ENCODE measurements at places on chromosomes 7 and 10.

DNA sequence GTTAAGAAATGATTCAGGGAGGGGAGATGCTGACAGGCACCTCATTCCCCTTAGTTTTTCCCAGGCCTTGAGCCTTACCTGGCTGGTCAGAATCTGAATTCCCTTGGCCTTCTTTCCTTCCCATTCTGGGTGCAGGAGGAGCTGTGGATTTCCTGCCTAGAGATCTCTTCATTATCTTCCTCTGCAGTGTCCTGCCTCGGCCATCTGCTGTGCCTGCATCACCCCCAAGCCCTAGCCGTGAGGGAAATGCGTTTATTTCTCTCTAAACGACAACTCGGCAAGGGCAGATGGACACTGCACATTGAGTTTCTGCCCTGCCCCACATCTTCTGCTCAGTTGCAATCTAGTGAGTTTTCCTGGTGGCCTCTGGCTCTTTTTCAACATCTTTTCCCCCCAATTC, 26.7 kb downstream of the ZCWPW1 start:
- DNase-seq, result no peak
- H3K36me3 ChIP-seq, result no peaks in the 10 kb centered on the region
- peaks cover 61% of the 10 kb centered on the region for H3K4me1 ChIP-seq
- peak overlapping the region; percentile 49 for H3K27ac ChIP-seq
- H3K4me3 ChIP-seq, result no peak overlapping the region
- H3K27me3 ChIP-seq, result peaks cover 5% of the 10 kb centered on the region

DNA sequence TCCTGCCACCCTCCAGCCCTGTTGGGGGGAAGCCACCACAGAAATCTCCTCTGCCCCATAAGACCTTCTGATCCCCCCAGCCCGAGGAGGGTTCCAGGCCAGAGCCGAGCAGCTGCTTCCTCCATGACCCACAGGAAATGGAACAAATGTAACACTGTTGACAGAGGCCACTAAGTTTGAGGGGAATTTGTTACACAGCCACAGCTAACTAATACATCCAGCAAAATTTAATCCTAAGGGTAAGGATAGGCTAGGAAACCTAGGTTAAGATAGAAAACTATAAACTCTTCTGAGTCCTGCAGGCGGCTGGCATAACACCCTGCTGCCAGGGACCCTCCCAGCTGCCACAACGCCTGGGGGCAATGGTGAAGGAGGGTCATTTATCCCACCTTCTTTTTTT, 66.8 kb upstream of the PDGFA start:
- H3K27me3 ChIP-seq, result peaks cover 13% of the 10 kb centered on the region
- H3K4me3 ChIP-seq, result no peak overlapping the region
- DNase-seq, result no peak
- peaks cover 45% of the 10 kb centered on the region for H3K36me3 ChIP-seq
- no peak overlapping the region for H3K27ac ChIP-seq
- H3K4me1 ChIP-seq, result no peaks in the 10 kb centered on the region

DNA sequence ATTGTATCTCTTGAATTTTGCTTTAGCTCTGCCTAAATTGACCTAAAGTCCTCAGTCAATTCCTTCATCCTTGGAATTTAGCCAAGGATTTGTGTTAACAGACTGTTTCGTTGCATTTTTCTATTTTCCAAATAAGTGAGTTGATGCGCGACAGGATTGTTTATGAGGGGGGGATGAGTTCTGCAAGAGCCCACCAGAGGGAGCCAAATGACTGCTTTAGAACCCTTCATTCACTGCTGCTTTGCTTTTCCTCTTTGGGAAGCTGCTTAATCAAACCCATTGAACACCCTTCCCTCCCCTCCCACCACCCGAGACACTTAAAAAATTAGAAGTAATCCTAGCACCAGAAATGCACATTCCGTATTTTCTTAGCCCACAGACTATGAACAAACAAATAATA, 33.7 kb upstream of the PTF1A start:
- no peaks in the 10 kb centered on the region for H3K36me3 ChIP-seq
- peak; percentile 62 for DNase-seq
- no peaks in the 10 kb centered on the region for H3K4me1 ChIP-seq
- no peak overlapping the region for H3K27ac ChIP-seq
- H3K27me3 ChIP-seq, result no peaks in the 10 kb centered on the region

DNA sequence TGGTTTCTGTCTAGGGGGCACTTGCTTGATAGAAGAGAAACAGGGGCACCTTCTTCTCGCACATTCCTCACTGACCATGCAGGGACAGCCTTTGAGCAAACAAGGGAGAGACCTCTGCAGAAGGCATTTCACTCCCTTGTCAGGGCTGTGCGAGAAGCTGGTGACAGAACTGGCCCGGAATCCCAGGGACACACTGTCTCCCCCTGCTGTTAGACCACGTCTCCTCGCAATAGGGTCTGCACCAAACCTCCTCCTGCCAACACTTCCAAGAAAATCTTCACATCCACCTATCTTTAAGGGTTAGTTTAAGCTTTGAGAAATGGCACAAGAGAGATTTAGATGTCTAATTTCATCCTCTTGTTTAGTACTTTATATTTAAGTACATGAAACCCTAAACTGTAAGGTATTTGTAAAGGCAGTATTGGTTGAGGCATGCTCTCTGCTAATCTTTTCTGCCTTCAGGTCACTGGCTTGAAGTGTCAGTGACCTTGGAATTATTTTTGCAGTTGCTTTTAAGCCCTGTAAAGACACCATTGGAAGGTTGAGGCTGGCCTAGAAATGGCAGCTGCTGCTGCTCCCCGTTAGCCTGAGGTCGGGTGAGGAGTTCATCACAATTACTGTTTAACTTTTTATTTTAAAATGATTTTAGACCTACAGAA, 37.0 kb downstream of the RBM20 start:
- H3K4me1 ChIP-seq, result peaks cover 16% of the 10 kb centered on the region
- H3K27me3 ChIP-seq, result no peaks in the 10 kb centered on the region
- H3K4me3 ChIP-seq, result no peak overlapping the region
- no peaks in the 10 kb centered on the region for H3K36me3 ChIP-seq
- peak; percentile 66 for DNase-seq
- H3K27ac ChIP-seq, result peak overlapping the region; percentile 4

DNA sequence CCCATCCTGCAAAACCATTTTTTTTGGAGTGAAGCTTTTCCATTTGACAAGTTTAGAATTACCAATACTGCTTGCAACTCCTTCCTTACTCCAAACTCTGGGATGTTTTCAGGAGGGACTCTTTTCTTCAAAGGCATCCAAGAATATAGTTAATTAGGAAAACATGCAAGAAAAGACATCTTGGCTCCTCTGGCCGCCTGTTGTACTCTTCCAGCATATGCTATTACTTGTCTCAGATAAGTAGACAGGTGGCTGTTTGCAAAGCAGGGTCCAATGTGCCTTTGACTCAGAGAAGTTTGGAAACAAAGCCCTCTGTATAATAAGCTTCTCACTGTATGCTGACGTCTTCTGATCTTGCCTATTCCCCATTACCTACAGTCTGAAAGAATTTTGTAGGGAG, 746.5 kb downstream of the AUTS2 start:
- no peaks in the 10 kb centered on the region for H3K36me3 ChIP-seq
- H3K4me1 ChIP-seq, result peaks cover 16% of the 10 kb centered on the region
- no peak overlapping the region for H3K27ac ChIP-seq

DNA sequence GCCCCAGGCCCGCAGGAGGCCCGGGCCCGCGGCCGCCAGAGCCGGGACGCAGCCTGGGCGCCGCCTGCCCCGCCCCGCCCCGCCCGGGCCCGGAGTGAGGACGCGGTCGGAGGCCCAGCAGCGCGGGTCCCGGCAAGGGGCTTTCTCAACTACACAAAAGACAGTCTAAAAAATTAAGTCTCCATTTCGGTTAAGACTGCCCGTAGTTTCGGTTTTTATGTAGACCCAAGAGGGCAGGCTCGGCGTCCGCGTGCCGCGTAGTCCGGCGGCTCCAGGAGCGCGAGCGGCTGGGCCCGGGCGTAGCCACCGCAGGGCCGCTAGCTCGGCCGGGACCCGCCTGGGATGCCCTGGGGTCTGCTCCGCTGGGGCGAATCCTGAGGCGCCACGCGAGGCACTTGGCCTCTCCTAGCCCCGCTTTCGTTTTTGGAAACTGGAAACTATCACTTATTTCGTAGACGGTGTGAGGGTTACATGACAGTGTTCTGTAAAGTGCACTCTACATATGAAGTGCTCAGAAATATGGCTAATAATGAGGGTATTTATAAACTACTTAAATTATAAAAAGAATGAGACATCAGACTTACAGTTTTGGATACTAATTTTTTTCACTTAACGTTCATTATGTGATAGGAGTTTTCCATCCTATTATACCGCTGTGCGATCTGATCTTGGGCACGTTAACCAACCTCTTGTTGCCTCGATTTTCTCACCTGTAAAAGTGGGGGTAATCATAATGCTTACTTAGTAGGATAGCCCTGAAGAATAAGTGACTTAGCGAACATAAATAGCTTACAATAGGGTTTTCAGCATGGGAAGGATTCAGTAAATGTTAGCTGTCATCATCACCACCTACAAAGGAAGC, 573 bp downstream of the BLVRA start:
- H3K27ac ChIP-seq, result no peak overlapping the region
- peak overlapping the region; percentile 87 for H3K4me3 ChIP-seq
- peaks cover 14% of the 10 kb centered on the region for H3K27me3 ChIP-seq
- peak; percentile 57 for DNase-seq
